NCI-H2171 treated with DMSO at 0.1 percent for 48 hours (cell line): ENCODE measurements at places on chromosomes 6 and 20.

DNA sequence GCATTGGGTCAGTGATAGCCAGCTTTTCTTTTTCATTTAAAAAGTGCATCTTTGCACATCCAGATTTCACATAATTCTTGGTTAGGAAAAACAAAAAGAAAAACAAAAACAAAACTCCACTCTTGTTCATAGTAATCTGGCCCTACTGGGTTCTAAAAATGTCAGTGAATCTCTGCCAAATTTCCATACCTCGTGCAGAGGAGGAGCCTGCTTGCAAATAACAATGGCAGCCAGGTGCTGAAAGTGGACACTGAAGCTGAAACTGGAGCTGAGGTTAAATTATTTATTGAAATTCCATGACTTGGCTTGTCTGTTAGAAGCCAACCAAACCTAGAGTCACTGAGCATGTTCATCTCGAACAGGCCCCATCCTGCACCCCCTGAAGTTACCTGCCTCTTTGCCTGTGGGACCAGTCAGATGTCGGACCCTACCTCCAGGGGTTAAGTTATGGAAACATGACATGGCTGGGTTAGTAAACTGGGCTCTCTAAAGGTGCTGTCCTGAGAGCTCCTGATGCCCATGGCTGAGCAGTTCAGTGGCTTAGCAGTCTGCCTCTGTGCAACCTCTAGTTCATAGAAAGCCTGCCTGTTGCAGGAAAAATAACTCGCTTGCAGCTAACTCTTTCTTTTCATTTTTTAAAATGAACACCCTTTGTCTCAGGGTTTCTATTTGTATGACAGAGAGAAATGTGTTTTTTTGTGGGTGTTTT lies 42.7 kb downstream of the CLIC5 start:
- DNase-seq: no peak

DNA sequence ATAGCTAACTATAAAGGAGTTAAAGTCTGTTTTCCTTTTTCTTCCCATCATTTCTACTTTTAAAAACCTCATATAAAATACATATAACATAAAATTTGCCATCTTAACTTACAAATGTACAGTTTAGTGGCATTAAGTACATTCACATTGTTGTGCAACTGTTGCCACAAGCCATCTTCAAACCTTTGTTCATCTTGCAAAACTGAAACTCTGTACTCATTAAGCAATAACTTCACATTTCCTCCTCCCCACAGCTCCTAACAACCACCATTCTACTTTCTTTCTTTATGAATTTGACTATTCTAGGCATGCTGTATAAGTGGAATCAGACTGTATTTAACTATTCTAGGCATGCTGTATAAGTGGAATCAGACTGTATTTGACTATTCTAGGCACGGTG lies 4.5 kb downstream of the CCDC170 start:
- no peak for DNase-seq

DNA sequence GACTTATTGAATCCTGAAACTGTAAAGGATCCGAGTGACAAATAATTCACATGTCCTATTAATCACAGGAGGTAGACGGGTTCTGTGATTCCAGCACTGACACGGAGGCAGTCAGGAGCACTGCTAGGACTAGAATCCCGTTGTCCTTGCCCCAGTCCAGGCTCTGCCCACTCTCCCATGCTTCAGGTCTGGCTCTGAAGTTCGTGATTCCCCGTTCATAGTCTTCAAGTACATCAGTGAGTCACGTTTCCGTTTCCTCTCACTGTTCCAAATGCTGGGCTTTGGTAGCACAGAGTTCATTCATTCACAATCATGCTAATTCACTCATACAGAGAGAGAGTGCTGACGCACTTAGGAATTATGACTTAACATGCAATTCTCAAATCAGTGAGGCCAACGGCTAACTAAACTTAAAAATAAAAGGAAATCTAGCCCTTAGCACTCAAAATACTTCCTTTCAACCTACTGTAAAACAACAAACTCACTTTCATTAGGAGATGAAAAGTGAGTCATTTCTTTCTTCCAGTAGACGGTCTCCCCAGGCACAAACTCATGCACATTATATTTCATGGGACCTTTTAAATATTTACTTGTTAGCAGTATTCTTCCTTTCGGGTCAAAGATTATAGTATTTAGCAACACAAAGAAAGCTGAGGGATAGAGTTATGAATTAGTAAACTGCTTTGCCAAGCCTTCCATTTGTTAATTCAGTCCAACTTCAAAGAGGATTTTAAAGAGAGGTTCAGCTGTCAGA lies 94.0 kb upstream of the NHSL1 start:
- DNase-seq: no peak

DNA sequence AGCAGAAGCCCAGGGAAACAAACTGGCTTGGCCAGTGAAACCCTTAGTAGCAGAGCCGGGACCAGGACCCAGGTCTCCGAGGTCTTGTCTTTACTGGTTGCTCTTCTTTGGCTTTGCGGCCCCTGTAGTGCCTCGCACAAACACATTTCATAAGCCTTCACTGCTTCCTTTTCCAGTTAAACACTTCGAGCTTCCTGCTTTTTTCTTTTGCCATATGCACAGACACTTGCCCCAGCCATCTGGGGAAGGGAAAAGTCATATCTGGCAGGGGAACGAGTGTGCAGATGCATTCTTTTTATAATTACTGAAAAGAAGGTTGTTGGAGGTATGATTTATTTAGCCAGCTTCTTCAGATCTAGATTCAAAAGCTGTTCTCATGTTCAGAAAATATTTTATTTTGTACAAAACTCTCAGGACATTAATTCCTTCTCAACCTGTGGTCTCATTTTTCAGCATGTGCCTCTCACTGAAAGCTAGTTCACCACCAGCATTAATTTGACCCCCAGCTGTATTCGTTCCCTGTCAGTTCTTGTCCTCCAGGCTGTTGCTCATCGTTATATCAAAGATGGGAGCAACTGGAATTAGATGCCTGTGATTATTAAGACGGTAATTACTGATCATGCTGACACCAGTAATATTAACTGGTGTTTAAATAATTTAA lies 19.2 kb downstream of the KLHL32 start:
- DNase-seq: peak; percentile 79

- no peak for DNase-seq
Observed at GRCh38 chr6:136334853-136335252, 45.2 kb upstream of the BCLAF1 start.

DNA sequence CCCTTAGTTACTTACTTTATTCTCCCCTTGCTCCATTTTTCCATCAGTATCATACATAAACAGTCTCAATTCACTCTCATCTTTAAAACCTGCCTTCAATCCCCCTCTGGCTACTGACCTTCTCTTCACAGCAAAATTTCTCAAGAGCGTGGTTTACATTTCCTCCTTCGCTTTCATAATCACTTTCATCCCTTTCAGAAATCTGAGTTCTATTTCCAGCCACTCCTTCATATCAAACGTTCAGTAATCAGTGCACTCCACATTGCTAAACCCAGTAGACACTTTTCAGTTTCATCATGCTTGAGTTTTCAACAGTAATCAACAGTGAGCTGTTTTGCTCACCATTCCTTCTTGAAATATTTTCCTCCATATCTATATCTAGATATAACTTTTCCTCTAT lies 176.7 kb upstream of the HSF2 start:
- no peak for DNase-seq

- DNase-seq: no peak
Observed at GRCh38 chr6:164753517-164753916, 555.9 kb downstream of the C6orf118 start.

- DNase-seq: no peak
Observed at GRCh38 chr20:57657535-57658446, 37.6 kb upstream of the ZBP1 start.

DNA sequence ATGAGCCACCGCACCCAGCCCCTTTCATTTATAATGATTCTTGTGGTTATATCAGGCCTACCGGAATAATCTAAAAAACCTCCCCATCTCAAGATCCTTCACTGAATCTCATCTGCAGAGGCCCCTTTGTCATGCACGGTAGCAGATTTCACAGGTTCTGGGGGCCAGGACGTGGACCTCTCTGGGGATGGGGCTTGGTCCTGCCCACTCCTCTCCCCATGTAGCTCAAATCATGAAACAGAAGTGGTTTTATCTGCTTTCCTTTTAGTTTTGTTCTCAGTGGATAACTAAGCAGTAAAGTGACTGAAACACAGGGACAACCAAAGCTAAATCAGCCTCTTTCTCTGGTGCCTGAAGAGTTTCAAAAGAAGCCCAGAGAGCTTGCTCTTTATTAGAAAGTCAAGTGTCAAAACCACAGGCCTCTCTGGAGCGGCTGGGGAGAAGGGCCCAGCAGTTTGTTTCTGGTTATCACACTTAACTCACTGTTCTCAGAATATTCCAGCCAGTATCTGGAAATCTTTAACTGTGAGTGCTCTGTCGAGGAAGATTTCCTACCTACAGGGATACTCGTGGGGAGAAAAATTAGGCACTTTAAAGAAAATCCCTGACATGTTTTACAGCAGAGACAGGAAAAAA lies 60.6 kb upstream of the FAM184A start:
- no peak for DNase-seq

- DNase-seq: no peak
Observed at GRCh38 chr6:74705451-74705850, 500.4 kb downstream of the COL12A1 start.

- no peak for DNase-seq
Observed at GRCh38 chr6:5086294-5086890, 1.3 kb downstream of the PPP1R3G start.

DNA sequence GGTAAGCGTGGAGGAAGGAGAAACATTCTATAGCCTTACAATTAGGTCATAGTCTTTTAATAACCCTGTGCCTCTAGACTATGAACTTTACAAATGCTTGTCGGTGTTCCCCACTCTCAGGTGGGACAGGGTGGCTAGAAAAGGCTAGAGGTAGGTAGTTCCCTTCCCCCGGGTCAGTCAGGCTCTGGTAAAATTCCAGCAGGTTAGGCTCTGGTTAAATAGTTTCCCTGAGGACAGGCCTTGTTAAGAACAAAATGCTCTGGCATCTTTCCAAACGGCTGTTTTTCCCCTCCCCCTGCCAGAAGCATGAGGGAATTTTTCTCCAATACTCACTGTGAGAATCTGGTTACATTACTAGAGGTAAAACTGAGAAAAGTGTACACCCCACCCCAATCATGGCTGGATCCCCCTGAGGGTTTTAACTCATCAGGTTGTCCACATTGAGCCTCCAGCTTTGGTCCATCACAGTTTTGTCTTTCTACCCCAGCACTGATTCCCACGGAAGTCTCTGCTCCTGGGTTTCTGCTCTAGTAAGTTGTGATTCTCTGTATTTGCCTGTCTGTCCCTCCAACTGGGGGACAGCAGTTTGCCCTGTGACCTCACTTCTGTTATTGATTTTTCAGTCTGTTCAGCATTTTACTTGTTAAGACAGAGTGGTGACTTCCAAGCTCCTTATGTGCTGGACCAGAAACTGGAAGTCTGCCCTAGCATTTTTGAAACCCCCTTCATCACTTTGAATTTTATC lies 84.7 kb upstream of the ADGRF1 start:
- DNase-seq: no peak

- DNase-seq: peak; percentile 58
Observed at GRCh38 chr20:20606050-20606449, 106.4 kb downstream of the RALGAPA2 start.

GRCh38 chr6:149983145-149983544 lies 19.4 kb downstream of the ULBP1 start:
- DNase-seq: peak; percentile 80

DNA sequence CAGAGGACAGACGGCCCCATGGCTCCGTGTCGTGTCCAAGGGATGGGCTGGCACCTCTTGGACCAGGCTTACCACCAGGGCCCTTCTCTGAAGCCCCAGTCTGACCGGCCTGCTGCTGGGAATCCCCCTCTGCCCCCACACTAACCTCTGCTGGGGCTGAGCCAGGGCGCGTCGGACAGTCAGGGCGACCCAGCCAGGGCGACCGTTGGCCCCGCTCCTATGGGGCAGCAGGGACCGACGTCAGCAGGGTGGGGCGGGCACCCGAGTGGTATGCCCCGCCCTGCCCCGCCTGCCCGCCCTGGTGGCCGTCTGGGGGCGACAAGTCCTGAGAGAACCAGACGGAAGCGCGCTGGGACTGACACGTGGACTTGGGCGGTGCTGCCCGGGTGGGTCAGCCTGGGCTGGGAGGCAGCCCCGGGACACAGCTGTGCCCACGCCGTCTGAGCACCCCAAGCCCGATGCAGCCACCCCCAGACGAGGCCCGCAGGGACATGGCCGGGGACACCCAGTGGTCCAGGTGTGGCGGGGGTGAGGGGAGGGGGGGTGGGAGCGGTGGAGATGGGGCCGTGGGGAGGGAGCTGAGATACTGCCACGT lies at the start of gene SLC17A9:
Gene SLC17A9 (plus strand): TSS at position 337 of the 595 bp plus-strand sequence. CDS start 122 bp downstream, at position 459.
- DNase-seq: no peak

DNA sequence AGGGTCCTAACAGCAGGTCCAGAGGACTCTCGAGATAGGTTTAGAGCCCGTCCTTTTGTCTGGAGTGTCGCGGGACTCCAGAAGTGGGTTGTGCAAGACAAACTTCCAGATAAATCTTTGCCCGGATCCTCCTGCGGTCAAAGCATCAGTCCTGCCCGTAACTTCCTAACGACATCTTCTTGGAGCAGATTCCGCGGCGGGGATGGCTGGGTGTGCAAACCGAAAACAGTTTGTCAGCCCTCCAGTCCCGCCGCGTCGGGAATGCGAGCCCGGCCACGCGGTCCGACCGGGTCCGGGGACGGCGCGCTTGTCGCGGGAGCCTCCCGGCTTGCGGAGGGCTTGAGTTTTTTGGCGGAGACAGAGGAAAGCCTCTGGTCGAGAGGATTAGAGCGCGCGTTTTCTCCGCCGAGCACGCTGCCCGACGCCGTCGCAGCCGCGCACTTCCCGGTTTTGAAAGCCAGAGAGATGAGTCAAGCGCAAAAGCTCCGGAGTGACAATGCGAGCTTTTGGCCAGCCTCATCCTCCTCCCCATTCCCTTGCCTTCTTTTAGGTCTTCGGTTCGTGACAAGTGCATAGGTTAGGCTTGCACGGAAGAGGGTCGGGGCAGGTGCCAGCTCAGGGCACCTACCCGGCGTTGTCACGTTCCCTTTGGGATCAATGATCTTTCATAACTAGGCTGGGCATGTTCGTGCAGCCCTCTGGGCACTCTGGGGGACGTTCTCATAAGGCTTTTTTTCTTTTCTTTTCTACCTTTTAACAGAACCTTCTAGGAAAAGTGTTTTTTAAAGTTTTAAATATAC lies 91.3 kb upstream of the PRDM1 start:
- no peak for DNase-seq

- DNase-seq: no peak
Observed at GRCh38 chr6:152078001-152078400, 270.5 kb downstream of the ESR1 start.

- DNase-seq: no peak
Observed at GRCh38 chr6:154169193-154169847, 130.3 kb downstream of the OPRM1 start.

- no peak for DNase-seq
Observed at GRCh38 chr20:25015986-25016385, 23.4 kb upstream of the APMAP start.

DNA sequence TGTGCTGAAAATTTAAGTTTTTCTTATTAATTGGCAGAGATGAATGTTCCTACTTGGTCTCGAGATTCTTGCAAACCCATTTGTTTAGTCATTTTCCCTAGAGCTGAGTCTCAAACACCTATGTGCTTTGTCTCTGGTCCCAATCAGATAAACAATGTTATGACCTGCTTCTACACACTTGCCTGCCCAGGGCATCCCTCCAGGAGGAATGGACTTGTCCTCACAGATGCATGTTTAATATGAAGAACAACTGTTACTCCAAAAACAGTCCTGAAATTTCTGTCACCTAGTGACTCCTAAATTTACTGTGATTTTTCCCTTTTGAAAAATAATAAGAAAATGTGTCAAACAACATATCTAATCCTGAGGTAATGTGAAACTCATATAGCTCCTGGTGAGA lies 43.7 kb downstream of the HDGFL1 start:
- no peak for DNase-seq

- DNase-seq: peak; percentile 4
Observed at GRCh38 chr6:5590187-5590586, 328.9 kb downstream of the FARS2 start.
